Suprapubic skin (tissue), 4 donors: ENCODE measurements at places on chromosomes 3 and 15. TPM values are rescaled to one million over a fixed set of nuclear protein-coding genes. Genes with fewer than 3 reads are reported as not detected.

DNA sequence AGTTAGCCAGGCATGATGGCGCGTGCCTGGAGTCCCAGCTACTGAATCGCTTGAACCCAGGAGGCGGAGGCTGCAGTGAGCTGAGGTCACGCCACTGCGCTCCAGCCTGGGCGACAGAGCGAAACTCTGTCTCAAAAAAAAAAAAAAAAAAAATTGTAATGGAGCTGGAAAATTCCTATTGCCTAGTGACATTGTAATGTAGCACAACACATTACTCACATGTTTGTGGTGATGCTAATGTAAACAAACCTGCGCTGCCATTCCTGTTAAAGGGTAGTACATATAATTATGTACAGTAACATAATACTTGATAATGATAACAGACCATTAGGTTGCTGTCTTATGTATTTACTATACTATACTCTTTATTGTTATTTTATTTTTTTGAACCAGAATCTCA lies 39.1 kb downstream of the KNL1 start:
- H3K27ac ChIP-seq = no peak overlapping the region
- no peaks in the 10 kb centered on the region for H3K27me3 ChIP-seq
- no peak for DNase-seq
- H3K4me1 ChIP-seq = no peaks in the 10 kb centered on the region

DNA sequence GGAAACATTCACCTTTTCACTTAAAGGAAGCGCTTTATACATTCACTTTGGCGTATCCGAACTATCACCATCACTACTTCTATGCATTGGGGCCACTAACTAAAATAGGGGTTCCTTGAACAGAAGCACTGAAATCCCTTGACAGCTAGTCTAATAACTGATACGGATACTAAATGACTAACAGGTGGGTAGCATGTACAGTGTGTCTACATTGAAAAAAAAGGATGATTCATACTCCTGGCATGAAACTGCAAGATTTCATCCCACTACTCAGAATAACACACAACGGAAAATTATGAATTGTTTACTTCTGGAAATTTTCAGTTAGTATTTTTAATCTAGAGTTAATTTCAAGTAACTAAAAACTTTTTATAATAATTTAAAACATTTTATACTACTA lies 96.7 kb downstream of the SMARCC1 start:
- H3K27me3 ChIP-seq = no peaks in the 10 kb centered on the region
- DNase-seq = no peak
- H3K27ac ChIP-seq = no peak overlapping the region
- H3K36me3 ChIP-seq = peaks cover 68% of the 10 kb centered on the region
- H3K4me3 ChIP-seq = no peak overlapping the region
- no peaks in the 10 kb centered on the region for H3K4me1 ChIP-seq

Gene NPHP3
- 24.6 TPM for total RNA-seq

Gene SOX14
- total RNA-seq = not detected

Gene ATP13A5
- 9.8 TPM for total RNA-seq
